ENCODE measurements at places on chromosomes 3 and 15. TPM values are rescaled to one million over a fixed set of nuclear protein-coding genes. Genes with fewer than 3 reads are reported as not detected.

- H3K4me3 ChIP-seq = peak within 1 kb of the TSS; percentile 70
- no peaks in the 10 kb centered on the region for H3K27me3 ChIP-seq
- H3K36me3 ChIP-seq = no peaks in the 10 kb centered on the region
- H3K4me1 ChIP-seq = no peaks in the 10 kb centered on the region
- no peak within 1 kb of the TSS for H3K27ac ChIP-seq
These were observed at the start of gene PTX3 for GRCh38 chr3:157436583-157437291. Gene PTX3, plus strand, starts transcription at chr3:157436850. Its CDS starts 84 bp downstream, at chr3:157436934.

DNA sequence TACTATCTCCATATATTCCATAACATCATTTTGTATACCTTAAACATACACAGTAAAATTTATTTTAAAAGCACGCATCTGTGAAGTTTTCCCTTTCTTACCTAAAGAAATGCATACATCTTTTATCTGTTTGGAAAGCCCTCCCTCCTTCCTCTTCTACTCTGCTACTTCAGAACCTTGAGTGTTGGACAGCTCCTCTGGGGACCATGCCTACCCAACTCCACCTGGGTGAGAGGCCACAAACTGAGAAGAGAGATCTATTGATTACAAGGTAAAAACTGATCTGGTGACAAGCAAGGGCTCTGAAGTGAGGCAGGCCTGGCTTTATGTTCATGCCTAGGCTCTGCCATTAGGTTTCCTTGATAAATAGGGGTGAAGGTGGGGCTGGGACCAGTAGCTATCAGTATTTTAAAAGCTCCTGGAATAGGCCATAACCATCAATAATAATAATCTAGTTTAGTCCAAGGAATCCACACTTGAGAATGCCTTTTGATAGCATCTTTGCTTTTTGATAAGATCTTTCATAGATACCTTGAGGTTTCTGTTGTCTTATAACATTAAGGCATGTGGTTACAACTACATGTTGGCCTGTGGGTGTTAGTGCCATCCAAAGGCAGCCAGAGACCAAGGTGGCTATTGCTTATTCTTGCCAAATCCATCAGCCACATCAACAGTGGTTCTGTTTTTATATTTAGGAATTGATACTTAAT, 148.8 kb downstream of the KCNMB2 start:
- H3K36me3 ChIP-seq = no peaks in the 10 kb centered on the region
- no peaks in the 10 kb centered on the region for H3K4me1 ChIP-seq
- no peaks in the 10 kb centered on the region for H3K27me3 ChIP-seq
- no peak for DNase-seq
- no peak overlapping the region for H3K27ac ChIP-seq

GRCh38 chr3:153513236-153513635, 351.2 kb downstream of the RAP2B start:
- no peak overlapping the region for H3K27ac ChIP-seq
- no peak for DNase-seq
- no peaks in the 10 kb centered on the region for H3K27me3 ChIP-seq
- no peaks in the 10 kb centered on the region for H3K4me1 ChIP-seq

- no peaks in the 10 kb centered on the region for H3K4me1 ChIP-seq
- H3K27me3 ChIP-seq = no peaks in the 10 kb centered on the region
These were observed 163.3 kb downstream of the CDIN1 start for GRCh38 chr15:36742696-36743095.

DNA sequence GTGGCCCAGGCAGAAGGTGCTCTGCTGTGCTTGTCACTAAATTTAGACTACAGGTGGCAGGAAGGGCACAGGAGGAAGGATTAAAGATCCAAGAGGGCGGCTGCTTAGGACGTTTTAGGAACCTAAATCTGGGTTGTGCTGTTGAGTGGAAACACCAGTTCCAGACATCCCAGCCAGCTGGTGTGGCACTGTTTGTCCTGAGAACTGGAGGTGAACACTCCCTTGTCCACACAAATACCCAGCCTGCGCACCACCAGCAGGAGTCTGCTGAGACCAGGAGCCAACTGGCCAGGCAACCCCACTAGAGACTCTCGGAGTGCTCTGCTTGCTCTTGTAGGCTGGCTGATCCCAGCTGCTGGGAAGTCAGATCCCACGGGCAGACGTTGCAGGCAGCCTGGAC, 30.3 kb upstream of the UACA start:
- H3K4me3 ChIP-seq = no peak overlapping the region
- H3K27me3 ChIP-seq = no peaks in the 10 kb centered on the region
- H3K27ac ChIP-seq = no peak overlapping the region
- no peaks in the 10 kb centered on the region for H3K4me1 ChIP-seq
- no peaks in the 10 kb centered on the region for H3K36me3 ChIP-seq

DNA sequence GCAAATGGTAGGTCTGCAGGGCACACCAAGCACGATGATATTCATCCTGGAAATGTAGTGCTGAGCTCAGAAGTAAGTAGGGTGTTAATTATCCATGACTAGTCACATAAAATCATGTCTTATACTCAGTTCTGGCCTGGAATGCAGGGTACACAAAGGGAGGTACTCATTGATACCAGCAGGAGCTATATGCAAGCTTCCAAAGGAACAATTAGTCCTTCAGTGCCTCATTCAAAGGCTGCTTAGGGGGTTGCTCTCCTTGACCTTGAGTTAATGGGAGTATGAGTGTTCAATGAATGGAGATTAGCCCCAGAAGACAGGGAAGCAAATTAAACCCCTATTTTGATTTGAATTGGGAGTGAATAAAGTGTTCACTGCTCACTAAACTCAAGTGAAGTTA, 38.3 kb downstream of the CNTN6 start:
- H3K36me3 ChIP-seq = no peaks in the 10 kb centered on the region
- H3K4me1 ChIP-seq = no peaks in the 10 kb centered on the region
- DNase-seq = no peak
- no peak overlapping the region for H3K4me3 ChIP-seq
- H3K27ac ChIP-seq = no peak overlapping the region

GRCh38 chr3:50192689-50193141, 1.3 kb downstream of the GNAT1 start:
- H3K4me3 ChIP-seq = no peak overlapping the region
- no peaks in the 10 kb centered on the region for H3K36me3 ChIP-seq
- H3K27me3 ChIP-seq = peaks cover 18% of the 10 kb centered on the region
- H3K4me1 ChIP-seq = peaks cover 15% of the 10 kb centered on the region
- no peak overlapping the region for H3K27ac ChIP-seq

GRCh38 chr3:60316121-60316797, 935.0 kb downstream of the FHIT start:
- H3K4me1 ChIP-seq = no peaks in the 10 kb centered on the region
- no peak overlapping the region for H3K27ac ChIP-seq
- H3K4me3 ChIP-seq = no peak overlapping the region
- H3K36me3 ChIP-seq = no peaks in the 10 kb centered on the region
- DNase-seq = no peak

GRCh38 chr3:99313485-99313884, 324.9 kb upstream of the COL8A1 start:
- H3K27me3 ChIP-seq = no peaks in the 10 kb centered on the region

- no peak overlapping the region for H3K27ac ChIP-seq
- H3K4me3 ChIP-seq = no peak overlapping the region
- no peaks in the 10 kb centered on the region for H3K36me3 ChIP-seq
- no peak for DNase-seq
- no peaks in the 10 kb centered on the region for H3K4me1 ChIP-seq
- H3K27me3 ChIP-seq = no peaks in the 10 kb centered on the region
These were observed 36.9 kb upstream of the FRMD4B start for GRCh38 chr3:69422751-69423150.

GRCh38 chr3:113441051-113441770, at the start of gene CFAP44:
Gene CFAP44, minus strand, starts transcription at chr3:113441493. Its CDS starts 7,829 bp downstream, at chr3:113433664.
- peaks cover 6% of the 10 kb centered on the region for H3K36me3 ChIP-seq
- no peaks in the 10 kb centered on the region for H3K4me1 ChIP-seq
- no peak within 1 kb of the TSS for H3K27ac ChIP-seq
- H3K27me3 ChIP-seq = no peaks in the 10 kb centered on the region
- H3K4me3 ChIP-seq = peak within 1 kb of the TSS; percentile 47
- DNase-seq = no peak

DNA sequence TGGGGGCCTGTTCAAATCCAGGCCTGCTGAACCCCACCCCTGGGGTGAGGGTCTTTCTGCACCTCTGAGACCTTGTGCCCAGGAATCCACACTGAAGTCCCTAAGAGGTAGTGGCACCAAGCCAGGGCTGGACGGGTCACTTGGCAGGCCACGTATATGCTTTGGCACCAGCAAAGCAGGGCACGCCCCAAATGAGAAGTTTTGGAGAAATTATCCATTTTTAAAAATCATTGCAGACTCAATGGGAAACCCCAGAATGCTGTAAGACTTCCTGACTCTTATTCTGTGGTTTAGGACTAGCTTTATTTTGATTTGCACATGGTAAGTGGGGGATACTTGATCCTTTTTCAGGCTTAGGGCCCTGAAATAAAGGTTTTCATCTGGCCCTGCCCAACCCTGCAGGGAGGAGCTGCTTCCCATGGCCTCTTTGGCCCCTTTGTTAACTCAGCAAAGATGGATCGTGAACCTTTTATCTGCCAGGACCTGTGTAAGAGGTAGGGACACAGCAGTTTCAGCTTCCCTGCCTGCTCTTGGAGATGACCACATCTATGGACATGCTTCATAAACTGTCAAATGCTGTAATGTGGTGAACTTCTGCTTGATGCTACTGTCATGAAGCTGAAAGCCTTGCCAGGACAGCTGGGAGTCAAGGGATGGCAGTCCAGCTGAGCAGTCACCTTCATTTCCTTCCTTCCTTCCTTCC, 88.0 kb downstream of the HMG20A start:
- H3K4me1 ChIP-seq = peaks cover 15% of the 10 kb centered on the region
- DNase-seq = peak; percentile 81
- no peaks in the 10 kb centered on the region for H3K36me3 ChIP-seq

DNA sequence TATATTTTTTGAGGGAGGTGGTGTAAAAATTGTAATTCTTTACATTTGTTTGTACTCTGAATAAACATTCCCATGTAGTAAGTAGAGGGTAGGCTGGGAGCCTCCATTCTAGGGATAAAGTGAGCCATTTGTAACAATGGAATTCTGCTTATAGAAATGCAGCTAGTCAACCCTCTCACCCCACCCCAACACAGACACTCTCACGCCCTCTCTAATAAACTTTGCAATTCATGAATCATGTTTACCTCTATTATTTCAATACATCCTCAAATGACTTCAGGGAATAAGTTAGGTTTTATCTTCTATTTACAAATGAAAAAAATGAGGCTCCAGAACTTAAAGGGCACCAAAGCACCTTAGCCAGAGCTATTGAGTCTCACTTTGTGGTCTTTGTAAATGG, 56.5 kb upstream of the PDZRN3 start:
- H3K4me1 ChIP-seq = no peaks in the 10 kb centered on the region
- H3K27me3 ChIP-seq = no peaks in the 10 kb centered on the region
- H3K4me3 ChIP-seq = no peak overlapping the region
- H3K36me3 ChIP-seq = no peaks in the 10 kb centered on the region
- H3K27ac ChIP-seq = peak overlapping the region; percentile 44
- no peak for DNase-seq

- no peaks in the 10 kb centered on the region for H3K4me1 ChIP-seq
- DNase-seq = no peak
- H3K27ac ChIP-seq = no peak overlapping the region
- no peaks in the 10 kb centered on the region for H3K36me3 ChIP-seq
These were observed 143.9 kb upstream of the UMPS start for GRCh38 chr3:124586126-124587052.

DNA sequence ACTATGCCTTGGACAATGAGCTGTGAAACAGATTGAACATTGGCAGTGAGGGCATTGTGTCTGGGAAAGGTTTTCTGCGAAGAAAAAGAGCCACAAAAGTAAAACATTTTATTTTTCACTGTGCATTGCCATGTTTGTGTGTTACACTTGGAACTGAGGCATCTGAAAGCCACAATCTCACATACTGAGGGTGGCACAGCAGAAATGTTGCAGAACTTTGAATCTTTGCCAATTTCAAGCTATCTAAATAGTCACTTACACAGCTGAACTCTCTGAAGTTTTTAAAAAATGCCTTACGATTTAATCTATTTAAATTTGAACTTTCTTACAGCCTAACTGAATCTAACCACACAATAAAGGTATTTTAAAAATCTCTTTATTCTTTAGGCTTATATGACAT, 154.1 kb upstream of the GRM7 start:
- H3K4me1 ChIP-seq = no peaks in the 10 kb centered on the region
- H3K27me3 ChIP-seq = no peaks in the 10 kb centered on the region
- no peak for DNase-seq
- no peak overlapping the region for H3K27ac ChIP-seq
- no peak overlapping the region for H3K4me3 ChIP-seq

GRCh38 chr15:87985451-87985850, 271.1 kb downstream of the NTRK3 start:
- peaks cover 2% of the 10 kb centered on the region for H3K4me1 ChIP-seq
- H3K4me3 ChIP-seq = no peak overlapping the region
- H3K36me3 ChIP-seq = no peaks in the 10 kb centered on the region
- no peaks in the 10 kb centered on the region for H3K27me3 ChIP-seq

DNA sequence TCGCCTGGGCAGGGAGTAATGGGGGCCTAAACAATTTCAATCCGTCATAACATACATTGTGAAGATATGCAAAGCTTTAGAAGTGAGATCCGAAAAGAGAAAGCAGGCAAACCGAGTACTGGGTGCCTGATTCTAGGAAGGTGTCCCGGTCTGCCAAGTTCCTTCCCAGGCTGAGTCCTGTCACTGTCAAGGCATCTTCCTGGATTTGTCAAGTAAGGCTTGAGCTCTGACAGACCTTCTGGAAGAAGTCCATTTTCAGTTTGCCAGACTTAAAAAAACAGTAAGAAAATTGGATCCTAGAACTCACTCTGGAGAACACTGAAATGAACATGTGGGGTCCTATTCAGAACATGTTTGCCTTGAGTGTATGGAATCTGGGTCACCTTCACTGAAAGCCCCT, 253.9 kb downstream of the RORA start:
- H3K36me3 ChIP-seq = no peaks in the 10 kb centered on the region

DNA sequence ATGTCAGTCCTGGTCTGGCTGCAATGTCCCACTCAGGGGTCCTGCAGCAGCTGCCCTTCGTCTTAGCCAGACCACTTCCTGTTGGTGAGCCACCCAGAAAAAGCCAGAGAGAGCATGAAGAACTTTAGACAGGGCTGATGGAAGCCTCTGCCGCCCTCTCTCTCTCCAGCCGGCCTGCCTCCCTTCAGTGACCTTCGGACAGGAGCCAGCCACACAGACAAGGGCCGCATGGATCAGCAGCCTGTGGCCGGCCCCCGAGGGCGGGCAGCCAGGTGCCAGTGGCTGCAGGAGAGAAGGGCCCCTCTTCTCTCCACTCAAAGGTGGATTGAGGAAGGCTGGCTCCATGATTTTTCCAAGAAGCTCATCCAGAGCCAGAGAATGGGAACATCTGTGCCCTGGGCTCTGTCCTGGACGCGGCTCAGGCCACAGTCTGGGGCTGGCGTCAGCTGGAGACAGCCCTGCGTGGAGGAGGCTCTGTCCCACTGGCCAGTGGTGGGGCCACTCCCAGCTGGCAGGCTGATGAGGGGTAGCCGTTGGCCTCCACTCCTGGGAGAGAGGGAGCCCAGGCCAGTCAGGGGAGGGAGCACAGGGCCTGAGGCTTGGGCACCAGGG, 42.9 kb downstream of the ISG20 start:
- no peak overlapping the region for H3K27ac ChIP-seq
- no peaks in the 10 kb centered on the region for H3K27me3 ChIP-seq
- H3K4me3 ChIP-seq = no peak overlapping the region
- DNase-seq = no peak

- H3K27ac ChIP-seq = no peak overlapping the region
- H3K4me3 ChIP-seq = no peak overlapping the region
- H3K36me3 ChIP-seq = no peaks in the 10 kb centered on the region
- no peaks in the 10 kb centered on the region for H3K27me3 ChIP-seq
These were observed 1.5 kb upstream of the ITIH3 start for GRCh38 chr3:52792961-52793695.

The DNAJA4 gene
- 3.5 TPM for total RNA-seq

The ATP2B2 gene
- total RNA-seq = not detected

The RFX7 gene
- total RNA-seq = 14.2 TPM

The PCOLCE2 gene
- total RNA-seq = 58.1 TPM

Measured in ascending aorta (tissue), 2 donors.